ENCODE measurements at places on chromosomes 12 and 14.

- no peak for DNase-seq
These were observed 25.0 kb downstream of the GOLGA5 start for GRCh38 chr14:92819011-92819597.

DNA sequence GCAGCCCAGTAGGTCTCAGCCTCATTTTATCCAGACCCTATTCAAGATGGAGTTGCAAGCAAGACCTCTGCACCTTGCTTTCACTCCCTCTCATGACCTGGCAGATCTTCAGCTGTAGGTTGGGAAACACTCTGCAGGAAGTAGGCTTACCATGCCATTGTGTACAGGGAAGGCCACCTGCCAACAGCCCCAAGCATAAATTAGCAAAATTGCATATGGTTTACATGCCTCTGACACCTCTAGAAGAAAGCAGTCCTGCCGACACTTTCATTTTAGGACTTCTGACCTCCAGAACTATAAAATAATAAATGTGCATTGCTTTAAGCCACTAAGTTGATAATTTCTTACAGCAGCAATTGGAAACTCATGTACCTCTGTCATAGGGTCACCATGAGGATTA lies 96.9 kb downstream of the SLC15A4 start:
- no peak for DNase-seq

DNA sequence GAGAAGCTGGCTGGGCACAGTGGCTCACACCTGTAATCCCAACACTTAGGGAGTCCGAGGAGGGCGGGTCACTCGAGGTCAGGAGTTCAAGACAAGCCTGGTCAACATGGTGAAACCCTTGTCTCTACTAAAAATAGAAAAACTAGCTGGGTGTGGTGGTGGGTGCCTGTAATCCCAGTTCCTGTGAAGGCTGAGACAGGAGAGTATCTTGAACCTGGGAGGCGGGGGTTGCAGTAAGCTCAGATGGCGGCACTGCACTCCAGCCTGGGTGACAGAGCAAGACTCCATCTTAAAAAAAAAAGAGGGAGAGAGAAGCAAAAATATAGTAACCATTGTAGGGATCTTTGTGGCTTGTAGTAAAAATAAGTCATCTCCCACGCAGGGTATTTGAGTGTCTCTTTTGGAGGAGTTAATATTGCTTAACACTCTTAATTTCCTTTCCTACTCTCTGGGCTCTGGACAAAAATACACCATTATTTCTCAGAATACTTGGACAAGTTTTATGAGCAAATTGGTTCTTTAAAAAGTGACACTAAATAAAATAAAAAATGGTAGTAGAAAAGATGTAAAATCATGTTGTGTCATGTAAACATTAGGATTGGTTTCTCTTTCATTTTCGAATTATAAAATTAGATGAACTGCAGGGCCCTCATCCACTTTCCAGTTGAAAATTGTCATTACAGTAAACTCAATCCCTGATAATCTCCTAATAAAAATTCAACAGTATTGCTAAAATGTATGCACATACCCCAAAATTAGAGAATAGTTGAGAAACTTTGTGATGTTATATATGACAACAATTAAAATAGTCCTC lies 61.1 kb upstream of the C12orf71 start:
- DNase-seq, result no peak

- DNase-seq, result no peak
These were observed 275.2 kb downstream of the DACT1 start for GRCh38 chr14:58912799-58913432.

DNA sequence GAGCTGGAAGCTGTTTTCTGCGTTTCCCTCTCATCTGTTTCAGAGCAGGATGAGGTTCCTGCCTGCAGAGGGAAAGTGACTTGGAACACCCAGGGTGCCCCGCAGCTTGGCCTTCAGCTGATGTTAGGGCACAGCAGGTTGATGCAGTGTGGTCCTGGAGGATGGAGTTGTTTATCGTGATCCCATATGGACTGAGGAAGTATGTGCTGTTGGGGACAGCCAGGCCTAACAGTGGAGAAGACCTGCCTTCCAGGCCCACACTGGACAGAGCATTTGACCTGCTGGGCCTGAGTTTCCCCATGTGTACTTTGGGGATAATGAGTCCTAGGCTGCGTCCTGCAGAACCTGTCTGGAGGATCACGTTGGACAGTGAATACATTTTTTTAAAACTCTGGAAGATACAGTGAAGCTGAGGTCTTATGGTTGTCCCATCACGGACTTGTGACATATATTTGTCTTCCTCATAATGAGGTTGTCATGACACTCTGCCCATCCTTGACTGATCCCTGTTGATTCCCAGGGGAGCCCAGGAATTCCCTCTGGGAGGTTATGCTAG lies 12.8 kb downstream of the SERPINA1 start:
- no peak for DNase-seq

DNA sequence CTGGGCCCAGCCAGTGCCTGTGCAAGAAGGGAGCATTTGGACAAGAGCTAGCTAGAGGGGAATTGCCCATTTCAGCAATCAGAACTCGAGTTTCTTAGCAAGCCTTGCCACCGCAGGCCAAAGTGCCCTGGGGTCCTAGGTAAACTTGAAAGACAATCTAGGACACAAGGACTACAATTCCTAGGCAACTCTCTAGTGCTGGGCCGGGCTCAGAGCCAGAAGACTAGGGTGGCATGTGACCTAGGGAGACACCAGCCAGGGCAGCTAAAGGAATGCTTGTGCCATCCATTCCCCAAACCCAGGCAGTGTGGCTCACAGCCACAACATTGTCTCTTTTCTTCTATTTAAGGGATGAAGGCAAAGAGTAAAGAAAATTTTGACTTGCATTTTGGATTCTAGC lies 205.0 kb downstream of the BMP4 start:
- DNase-seq, result no peak

DNA sequence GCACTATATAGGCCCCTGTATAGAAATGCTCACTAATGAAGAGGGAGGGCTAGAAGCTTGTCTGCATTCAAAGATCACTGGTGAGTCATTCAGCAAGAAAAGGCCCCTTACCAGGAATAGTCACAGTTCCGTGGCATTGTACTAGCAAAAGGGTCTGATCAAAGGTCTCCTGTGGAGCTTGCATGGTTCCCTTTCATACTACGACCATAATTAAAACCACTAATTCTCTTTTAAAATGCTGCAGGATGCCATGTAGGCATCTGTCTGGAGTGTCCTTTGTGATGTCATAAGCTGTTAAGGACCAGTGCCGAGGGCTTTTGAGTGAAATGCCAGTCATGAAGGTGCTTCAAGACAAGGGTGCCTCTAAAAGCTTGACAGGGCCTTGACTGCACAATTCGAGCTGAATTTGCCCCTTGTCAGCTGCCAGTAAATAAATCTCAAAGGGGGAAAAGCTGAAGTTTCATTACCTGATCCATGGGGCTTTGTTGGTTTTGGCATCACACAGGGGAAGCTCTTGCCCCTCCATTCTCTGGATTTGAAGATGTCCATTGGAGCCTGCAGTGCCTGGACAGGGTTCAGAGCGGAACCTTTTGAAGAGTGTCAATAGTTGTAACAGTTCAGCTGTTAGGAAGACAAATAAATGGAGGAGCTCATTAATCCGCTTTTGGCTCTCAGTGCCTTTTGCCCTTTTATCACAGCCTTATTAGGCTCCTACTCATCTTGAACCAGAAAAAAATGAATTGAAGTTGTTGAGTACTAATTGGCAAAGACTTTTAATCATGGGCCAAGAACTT lies 69.1 kb downstream of the TMEM260 start:
- no peak for DNase-seq
